ENCODE measurements at places on chromosomes 6 and 20.

DNA sequence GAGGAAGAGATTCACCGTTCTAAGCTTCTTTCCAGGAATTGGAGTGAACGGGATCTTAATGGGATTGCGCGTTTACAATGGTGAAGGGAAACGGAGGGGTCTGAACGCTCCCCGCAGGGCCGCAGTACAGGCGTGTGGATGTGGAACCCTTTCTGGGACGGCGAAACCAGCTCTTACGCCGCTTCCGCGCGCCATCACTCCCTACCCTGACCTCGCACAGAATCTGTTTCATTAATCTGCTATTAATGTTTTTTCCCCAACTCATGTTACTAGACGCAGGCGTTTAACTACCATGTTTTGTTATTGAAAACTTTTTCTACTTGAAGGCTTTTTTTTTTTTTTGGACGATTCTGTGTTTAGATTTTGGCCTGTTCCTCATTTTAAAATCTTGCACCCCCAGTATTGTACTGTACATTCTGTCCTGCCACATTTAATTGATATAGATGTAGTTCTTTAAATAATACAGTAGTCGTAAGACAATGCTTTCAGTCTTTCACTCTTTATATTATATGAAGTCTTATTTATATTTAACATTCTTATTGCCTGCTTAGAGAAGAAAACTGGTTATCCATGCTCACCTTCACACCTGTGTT lies 696 bp upstream of the SUPT3H start:
- no peak for DNase-seq

GRCh38 chr6:132818404-132819359 lies 4.3 kb downstream of the RPS12 start:
- DNase-seq, result no peak

- no peak for DNase-seq
These were observed 175.6 kb downstream of the AIG1 start for GRCh38 chr6:143236151-143236798.

- DNase-seq, result no peak
These were observed 107.0 kb downstream of the JARID2 start for GRCh38 chr6:15352845-15353244.

DNA sequence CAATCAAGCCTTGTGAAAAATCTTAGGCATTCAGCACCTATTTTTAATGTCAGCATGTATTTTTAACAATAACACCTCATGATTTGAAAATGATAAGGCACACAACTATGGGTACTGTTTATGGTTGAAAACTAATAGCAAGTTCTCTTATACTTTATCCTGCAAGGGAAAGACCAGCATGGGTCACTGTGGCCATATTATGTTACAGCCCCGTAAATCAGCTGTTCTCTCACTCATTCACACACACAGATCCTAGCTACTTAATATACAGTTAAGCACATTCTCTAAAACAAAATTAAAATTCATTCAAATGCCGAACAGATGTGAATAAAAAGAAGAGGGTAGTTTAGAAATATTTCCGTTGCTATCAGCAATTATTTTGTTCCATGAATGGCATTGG lies 224.4 kb downstream of the OGFRL1 start:
- no peak for DNase-seq

- DNase-seq, result no peak
These were observed 105.9 kb downstream of the HIVEP2 start for GRCh38 chr6:142838821-142839685.

DNA sequence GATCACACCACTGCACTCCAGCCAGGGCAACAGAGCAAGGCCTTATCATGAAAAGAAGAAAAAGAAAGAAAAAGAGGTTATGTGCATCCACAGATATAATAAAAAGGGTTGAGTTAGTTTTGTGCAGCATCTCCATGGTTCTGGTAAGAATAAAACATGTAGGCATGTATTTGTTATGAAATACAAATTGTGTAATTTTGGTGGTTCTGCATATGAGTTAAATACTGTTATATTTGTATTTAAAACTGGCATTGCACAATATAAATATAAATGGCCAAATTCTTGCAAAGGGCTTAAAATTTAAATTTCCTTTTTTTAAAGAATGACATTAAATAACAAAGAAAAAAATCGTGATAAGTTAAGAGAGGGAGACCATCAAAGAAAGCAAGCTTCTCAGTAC lies 159.1 kb upstream of the PREP start:
- DNase-seq, result no peak

DNA sequence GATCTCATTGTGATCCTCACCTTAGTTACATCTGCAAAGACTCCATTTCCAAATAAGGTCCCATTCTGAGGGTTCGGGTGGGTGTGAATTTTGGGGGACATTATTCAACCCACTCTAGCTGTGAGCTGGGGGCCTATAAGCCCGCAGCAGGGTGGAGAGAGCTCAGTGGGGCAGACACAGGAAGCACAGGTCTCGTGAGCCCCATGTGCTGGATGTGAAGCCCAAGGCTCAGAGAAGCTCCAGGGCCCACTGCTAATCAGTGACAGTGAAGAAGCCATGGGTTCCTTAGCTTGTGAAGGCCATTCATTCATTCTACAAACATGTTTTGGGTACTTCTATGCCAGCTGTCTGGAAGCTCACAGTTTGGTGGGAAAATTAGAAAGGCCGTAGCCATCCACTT lies 47.5 kb downstream of the CHMP4B start:
- no peak for DNase-seq

- no peak for DNase-seq
These were observed 19.9 kb upstream of the MBOAT1 start for GRCh38 chr6:20232188-20232587.

- DNase-seq, result no peak
These were observed 9.8 kb downstream of the VGLL2 start for GRCh38 chr6:117275205-117275604.

GRCh38 chr20:32534661-32535240 lies 50.4 kb downstream of the NOL4L start:
- no peak for DNase-seq

DNA sequence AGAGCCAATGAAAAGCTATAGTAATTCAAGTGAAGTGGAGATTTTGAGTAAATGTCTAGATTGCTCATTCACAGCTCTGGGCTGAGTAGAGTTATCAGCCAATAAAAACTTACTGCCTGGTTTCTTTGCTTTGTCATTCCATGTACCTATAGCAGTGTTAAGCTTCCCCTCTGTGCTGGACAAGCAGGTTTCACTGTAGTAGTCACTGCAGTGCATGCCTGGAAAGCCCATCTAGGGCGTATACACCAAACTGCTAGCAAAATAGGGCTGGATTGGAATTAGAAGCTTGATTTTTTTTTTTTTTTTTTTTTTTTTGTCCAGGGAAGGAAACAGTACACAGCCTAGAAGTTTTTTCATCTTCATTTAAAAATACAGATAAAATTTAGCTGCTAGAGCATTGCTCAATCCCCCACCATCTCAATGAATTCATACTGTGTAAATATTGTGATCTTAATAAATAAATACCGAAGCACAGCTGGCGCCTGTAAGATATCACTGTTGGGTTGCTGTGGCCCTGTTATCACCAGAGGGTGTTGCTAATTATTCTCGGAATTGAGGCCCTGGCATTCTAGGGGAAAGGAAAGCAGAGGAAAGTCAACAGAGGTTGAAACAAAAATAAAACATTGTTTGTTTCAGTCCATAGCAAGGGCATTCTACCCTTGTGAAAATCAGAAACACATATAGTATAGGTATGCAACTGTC lies 968.5 kb upstream of the GJE1 start:
- DNase-seq, result no peak

GRCh38 chr20:60381643-60382400 lies 423.6 kb downstream of the CDH26 start:
- DNase-seq, result no peak

- no peak for DNase-seq
These were observed 93.3 kb downstream of the HS3ST5 start for GRCh38 chr6:114249522-114249921.

GRCh38 chr20:53800883-53801604 lies 207.4 kb upstream of the ZNF217 start:
- no peak for DNase-seq

DNA sequence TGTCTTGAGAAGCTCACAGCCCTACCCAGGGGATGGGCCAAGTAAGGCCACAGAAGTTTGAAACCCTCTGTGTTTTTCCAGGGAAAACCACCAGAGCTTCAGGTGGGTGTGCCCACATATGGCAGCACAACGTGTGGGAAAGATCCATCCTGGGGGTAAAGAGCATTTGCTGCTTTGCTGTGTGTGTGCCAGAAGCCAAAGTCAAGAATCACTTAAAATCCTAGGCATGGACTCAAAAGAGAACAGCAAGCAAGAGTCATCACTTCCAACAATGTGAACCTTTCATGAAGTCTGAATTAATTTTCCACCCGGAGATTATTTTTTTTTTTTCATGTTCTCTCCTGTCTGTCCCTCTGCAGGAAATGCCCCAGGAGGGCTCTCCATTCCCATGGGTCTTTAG lies 308.2 kb upstream of the SGK1 start:
- DNase-seq, result no peak

- no peak for DNase-seq
These were observed 25.7 kb upstream of the TCF21 start for GRCh38 chr6:133863228-133863627.

DNA sequence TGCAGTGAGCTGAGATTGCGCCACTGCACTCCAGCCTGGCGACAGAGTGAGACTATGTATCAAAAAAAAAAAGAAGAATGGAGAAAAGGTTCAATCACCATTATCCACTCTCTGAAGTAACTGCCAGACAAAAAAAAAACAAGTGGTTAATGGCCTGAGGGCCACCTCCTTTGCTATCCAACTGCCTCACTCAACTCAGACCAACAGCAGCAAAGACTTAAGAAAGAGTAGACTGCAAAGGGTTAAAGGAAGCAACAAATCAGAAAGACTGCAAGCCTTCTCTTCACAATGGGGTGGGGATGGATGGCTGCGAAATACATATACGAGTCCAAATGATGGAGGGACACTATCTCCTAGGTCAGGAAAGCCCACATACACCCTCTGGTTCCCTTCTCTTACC lies 3.2 kb downstream of the NFS1 start:
- no peak for DNase-seq

GRCh38 chr6:76866091-76866915 lies 597.0 kb downstream of the HTR1B start:
- no peak for DNase-seq

GRCh38 chr20:55760586-55760985 lies 244.7 kb downstream of the CBLN4 start:
- no peak for DNase-seq

- no peak for DNase-seq
These were observed 137.9 kb downstream of the DTNBP1 start for GRCh38 chr6:15524861-15525401.

DNA sequence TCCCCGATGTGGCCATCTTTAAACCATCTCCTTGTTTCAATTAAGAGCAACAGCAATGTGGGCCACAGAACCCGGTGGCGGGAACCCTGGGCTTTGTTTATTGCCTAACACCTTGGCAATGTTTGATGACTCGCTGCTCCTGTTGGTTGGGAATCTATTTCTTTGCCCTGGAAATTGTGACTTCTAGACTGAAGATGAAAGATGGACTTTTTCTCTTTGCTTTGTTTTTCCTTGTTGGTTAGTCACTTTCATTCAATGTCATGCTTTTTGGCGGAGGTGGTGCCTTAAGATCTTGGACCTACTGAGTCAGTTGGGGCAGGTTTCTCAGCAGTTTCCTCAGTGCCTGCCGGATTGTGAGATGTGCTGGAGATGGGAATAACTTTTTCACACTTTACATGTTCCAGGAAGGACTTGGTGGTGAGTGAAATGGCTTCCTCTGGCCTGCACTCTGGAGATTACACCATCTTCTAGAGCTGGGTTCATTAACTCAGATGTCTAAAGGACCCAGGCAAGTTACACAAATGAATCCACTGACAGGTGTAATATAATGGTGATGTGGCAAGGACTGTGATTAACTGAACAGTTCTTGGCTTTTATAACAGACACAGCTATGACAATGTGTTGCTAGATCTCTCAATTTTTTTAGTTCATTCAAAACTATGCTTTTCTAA lies 56.3 kb downstream of the TSHZ2 start:
- no peak for DNase-seq

GRCh38 chr6:138400326-138400725 lies 3.7 kb upstream of the HEBP2 start:
- DNase-seq, result no peak

DNA sequence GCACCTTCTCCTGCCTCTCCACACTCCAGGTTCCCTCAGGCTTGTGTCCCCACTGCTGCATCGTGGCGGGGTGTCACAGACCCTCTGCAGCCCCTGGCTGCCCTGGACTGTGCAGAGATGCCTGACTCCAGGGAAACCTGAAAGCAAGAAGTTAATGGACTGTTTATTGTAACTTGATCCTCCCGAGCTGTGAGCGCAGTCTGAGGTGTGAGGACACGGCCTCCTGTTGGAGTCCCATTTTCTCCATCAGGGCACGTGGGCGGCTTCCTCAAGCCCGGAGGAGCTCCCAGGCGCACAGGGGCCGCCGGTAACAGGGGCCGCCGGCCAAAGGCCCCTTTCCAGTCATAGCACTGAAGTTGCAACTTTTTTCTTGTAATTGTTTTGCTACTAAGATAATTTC lies 16.9 kb downstream of the RBM38 start:
- no peak for DNase-seq

- no peak for DNase-seq
These were observed 467.4 kb upstream of the PLCB4 start for GRCh38 chr20:8601542-8601912.

DNA sequence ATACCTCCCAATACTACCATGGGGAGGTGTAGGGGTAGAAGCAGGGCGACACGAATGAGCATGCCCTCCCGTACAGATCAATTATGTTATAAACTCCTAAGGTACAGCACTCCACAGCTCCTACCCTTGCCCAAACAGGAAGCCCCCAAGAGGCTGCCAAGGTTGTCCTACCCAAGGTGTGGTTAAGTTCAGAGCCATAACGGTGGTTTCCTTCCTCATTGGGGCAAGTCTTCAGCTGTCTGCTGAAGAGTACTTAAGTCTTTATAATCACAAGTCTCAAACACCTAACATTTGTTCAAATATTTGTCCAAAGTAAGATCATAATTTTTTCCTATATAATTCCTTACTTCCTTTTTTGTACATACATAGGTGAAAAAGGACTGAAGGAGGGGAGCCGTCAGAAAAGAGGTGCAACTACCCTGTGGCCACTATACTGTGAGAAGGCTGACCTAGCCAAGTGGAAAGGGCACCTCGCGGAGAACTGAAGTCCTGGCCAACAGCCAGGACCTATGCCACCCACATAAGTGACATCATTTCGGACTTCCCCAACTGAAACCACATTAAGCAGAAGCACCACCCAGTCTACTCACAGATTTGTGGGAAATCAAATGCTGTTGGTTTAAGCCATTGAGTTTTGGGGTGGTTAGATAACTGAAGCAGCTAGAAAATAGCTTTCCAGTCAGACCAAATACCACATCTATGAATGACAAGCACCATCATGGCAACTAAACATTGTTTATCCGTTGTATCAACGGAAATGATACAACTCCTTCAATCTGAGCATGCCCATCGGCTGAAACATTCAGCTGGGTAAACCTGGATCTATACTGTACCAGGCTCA lies 2.9 kb upstream of the RAB22A start:
- no peak for DNase-seq

DNA sequence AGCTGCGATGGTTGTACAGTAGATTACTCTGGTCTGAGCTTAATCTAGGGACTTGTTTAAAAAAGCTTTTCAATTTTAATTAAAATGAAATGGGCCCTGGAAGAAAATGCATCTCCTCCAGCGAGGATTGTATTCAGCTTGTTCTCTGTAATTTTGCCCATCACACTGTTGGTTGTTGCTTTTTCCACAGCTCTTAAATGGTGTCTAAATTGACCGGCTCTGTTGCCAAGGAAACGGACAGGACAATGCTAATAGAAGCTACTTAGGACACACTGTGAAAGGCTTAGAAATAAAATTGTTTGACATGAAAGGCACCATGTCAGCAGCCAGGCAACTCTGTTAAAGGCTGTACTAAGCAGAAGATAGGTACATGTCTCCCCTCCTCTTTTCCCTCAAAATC lies 116.7 kb upstream of the NRSN1 start:
- DNase-seq, result no peak

- DNase-seq, result no peak
These were observed 27.9 kb downstream of the EPM2A start for GRCh38 chr6:145707397-145707796.

All from putamen (tissue), 1 donor.